ENCODE measurements at places on chromosomes 3 and 15.

GRCh38 chr3:3648988-3649679 is 150.1 kb upstream of the LRRN1 start:
- no peak for DNase-seq

DNA sequence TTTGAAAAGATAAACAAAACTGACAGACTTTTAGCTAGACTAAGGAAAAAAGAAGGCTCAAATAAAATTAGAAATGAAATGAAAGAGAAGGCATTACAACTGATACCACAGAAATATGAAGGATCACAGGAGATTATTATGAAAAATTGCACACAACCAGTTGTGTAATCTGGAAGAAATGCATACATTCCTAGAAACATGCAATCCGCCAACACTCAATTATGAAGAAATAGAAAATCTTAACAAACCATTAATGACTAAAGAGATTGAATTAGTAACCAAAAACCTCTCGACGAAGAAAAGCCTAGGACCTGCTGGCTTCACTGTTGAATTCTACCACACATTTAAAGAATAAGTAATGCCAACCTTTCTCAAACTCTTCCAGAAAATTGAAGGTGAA is 149.5 kb downstream of the SV2B start:
- DNase-seq: no peak

- DNase-seq: no peak
These were observed 235.5 kb downstream of the OPA1 start for GRCh38 chr3:193828477-193828876.

- no peak for DNase-seq
These were observed 269.8 kb downstream of the THRB start for GRCh38 chr3:24224666-24225384.

DNA sequence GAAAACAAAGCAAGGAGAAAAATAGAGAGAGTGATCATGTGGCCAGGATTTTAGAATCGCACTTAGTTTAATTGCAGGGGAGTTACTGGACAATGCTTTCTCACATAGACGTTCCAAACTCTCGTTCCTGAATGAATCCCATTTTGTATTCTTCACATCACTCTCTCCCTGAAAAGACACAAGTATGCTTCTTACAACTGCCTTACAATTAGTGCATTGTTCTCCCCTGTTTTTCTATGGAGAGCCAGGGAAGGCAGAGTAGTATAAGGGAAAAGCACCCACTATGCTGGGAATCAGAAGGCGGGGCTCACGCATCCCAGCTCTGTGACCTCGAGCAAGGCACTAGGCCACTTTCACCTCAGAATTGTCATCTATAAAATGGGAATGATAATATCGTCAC is 14.4 kb downstream of the TMOD2 start:
- no peak for DNase-seq

DNA sequence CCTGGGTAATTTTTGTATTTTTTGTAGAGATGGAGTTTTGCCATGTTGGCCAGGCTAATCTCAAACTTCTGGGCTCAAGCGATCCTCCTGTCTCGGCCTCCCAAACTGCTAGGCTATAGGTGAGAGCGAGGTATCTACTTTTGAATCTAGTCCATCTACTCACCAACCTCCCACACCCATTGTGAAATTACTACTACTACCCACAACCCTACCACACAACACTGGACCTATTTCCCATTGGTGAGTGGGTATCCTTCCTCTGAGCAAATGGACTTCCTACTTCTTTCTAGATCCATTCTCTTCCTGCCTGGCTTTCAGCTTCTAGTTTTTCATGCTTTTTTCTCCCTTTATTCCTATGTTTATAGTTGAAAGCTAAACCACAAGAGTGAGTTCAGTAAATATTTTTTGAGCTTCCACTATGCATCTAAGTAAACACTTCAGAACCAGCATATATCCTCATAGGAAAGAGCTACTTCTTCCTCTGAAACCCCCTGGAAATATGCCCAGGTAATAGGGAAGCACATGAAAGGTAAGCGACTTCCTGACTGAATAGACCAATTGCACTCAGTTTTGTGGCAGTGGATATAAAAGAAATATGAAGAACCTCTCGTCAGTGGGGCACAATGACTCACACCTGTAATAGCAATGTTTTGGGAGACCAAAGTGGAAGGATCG is 39.1 kb downstream of the MYO1E start:
- no peak for DNase-seq

All from stimulated activated naive CD4-positive, alpha-beta T cell (primary cell).